ENCODE measurements at places on chromosomes 3 and 15. TPM values are rescaled to one million over a fixed set of nuclear protein-coding genes. Genes with fewer than 3 reads are reported as not detected.

CCR9 gene
- 0.23 TPM for total RNA-seq

PAQR9 gene
- total RNA-seq: 0.32 TPM

POPDC2 gene
- 53.2 TPM for total RNA-seq

SCAMP5 gene
- 57.2 TPM for total RNA-seq

DNA sequence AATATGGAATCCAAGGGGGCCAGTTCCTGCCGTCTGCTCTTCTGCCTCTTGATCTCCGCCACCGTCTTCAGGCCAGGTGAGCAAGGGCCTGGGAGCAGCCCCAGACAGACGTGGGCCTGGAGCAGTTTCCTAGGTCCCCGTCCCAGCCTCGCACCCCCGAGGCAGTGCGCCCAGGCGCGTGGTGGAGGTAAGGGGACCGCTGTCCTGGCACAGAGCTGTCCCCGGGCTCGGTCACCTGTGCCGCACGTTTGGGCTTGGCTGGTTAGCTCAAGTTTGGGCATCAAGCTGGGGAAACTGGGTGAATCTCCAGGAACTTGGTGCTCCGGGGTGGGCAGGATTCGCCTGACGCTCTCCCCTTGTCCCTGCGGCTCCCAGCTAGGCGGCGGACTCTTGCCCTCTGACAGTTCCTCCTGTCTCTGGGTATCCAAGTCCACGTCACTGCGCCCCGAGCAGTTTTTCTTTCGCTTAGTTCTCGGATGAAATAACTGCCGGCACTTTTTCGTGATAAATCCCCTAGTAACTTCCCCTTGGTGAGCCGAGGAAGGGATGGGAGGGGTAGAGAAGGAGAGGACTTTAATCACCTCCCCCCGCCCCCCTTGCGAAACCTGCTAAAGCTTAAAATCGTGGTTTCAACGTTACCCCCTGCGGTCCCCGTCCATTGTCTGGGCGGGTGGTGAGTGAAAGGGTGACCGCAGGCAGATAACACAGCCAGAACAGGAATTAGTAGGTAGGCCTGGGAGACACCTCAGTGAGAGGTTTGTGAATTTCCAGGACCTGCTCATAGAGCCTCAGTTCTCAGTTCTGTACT, 901 bp downstream of the ALCAM start:
- DNase-seq: peak; percentile 73

DNA sequence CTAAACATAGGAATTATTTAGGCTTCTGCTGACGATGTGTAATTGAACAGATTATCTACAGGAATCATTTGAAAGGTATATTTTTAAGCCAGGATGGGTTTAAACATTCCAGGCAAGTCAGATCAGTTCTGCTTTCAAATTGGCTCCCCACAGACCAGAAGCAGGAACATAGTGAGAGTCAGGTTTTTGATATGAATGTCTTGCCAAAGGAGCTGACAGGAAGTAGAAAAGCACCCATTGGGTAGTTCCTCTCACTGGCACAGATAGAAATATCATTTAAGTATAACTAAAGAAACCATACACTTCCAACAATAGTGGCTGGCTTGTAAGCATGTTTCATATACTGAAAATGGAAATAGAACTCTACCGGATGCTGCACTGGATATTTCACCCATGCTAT, 95.2 kb downstream of the CLDN1 start:
- DNase-seq: no peak

DNA sequence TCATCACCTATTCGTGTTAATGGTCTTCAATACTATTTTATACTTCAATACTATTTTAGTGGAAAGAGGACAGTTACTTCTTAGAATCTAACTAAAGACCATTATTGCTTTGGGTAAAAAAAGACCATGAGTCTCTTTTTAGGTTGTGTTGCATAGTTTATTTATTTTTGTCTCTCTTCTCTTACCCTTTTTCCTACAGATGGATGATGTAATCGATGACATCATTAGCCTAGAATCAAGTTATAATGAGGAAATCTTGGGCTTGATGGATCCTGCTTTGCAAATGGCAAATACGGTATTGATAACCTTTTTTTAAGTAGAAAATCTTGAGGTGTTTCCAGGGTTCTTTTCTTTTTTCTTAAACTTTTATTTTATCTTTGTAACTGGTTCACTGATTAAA, 58.5 kb upstream of the SAMMSON start:
- no peak for DNase-seq

GRCh38 chr3:30181581-30181980, 424.8 kb upstream of the TGFBR2 start:
- DNase-seq: no peak

GRCh38 chr15:81030301-81030750, 29.6 kb downstream of the TLNRD1 start:
- no peak for DNase-seq

- DNase-seq: no peak
These were observed 338.7 kb upstream of the GRM7 start for GRCh38 chr3:6522191-6522590.

- no peak for DNase-seq
These were observed 29.6 kb upstream of the TIMP4 start for GRCh38 chr3:12188328-12188648.

DNA sequence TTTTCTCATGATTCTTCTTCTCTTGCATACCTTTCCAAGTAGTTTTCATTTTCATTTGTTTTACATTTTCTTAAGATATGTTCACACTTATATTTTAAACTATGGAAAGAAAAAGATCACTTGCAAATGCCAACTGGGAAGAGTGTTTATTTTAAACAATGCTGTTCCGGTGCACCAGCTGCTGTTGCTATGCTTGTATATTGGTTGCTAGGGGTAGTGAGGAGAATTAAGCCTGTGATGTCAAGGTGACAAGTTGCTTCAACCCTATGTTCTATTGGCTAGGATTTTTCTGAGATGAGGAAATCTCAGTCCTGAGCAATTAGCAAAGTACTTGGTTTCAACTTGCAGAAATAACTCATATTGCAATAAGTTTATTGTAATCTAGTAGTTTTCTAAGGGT, 500.1 kb downstream of the MFSD1 start:
- no peak for DNase-seq

GRCh38 chr3:40862946-40863345, 336.4 kb upstream of the CTNNB1 start:
- DNase-seq: no peak
